ENCODE measurements at places on chromosomes 16 and 17. TPM values are rescaled to one million over a fixed set of nuclear protein-coding genes. Genes with fewer than 3 reads are reported as not detected.

The SLC52A1 gene
- total RNA-seq = 0.49 TPM

GRCh38 chr17:73863761-73864535 lies 219.7 kb upstream of the SDK2 start:
- DNase-seq = no peak

The NLRC3 gene
- 12.5 TPM for total RNA-seq

The CPHXL2 gene
- total RNA-seq = not detected

DNA sequence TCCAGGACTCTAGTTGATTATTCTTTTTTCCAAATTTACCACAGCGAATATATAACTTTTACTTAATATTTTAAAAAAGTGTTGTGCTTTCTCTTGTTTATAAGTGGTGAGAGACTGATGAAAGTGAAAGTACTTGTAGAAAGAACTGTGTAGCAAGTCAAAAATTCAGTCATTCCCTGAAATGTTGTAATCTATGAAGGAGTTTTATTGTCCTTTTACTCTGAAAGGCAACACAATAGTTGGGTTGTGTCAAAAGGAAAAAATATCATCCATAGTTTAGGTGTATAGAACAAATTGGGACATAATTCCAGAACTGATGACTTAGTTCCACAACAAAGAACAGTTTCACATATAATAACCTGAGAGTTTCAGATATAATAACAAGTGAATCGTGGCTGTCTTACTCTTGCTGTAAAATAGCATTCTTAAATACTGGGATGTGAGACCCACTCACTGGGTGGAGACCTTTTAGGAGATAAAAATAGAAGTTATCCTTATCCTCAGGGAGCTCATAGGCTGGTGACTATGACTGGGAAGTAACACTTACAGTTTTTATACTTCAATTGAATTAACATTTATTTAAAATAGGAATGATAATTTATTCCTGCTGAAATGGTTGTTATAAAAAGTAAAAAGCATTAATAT lies 20.6 kb downstream of the CYB5B start:
- DNase-seq = no peak

DNA sequence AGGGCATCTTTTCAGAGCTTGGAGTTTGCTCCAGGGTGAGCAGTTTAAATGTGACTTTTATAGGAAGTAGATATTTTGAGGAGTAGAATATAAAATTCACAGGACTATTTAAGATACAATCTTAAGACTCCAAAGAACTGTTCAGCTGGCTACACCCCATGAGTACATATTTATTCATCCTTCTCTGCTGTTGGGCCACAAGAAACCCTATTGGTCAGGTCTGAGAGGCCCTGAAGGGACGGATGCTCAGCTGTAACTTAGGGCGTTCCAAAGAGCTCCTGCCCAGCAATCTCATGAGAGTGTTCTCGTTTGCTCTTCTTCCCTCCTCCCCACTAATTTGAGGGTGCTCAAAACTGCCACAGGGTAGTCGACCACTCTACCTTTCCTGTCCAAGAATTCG lies 7.3 kb downstream of the ST6GALNAC2 start:
- no peak for DNase-seq

The EFCAB5 gene
- not detected for total RNA-seq

GRCh38 chr16:57859331-57859730 lies 57.0 kb upstream of the KIFC3 start:
- no peak for DNase-seq

DNA sequence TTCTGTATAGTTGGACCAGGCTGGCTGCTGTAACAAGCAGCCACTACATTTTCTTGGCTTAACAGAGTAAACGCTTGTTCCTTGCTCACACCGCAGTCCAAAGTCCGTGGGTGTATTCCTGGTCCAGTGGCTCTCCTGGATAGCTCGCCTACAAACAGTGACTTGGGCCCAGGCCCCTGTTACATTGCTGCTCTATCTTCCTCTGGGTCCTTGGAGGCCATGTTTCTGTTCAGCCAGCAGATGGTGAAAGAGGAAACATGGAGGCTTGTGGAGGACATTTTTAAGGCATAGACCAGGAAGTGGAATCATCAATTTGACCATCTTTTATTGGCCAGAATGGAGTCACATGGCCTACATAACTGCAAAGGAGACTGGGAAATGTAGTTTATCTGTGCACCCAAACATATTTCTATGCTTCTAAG lies 55.1 kb downstream of the ATP2C2 start:
- DNase-seq = no peak
